Activated CD8-positive, alpha-beta memory T cell treated with anti-CD3 and anti-CD28 coated beads for 48 hours (primary cell): ENCODE measurements at places on chromosomes 2 and 18.

- no peak for DNase-seq
Measured at GRCh38 chr18:49944663-49945062, 131.3 kb upstream of the ACAA2 start.

GRCh38 chr2:42459296-42459695, 34.5 kb downstream of the KCNG3 start:
- no peak for DNase-seq

- no peak for DNase-seq
Measured at GRCh38 chr2:130819226-130819607, 17.5 kb upstream of the ARHGEF4 start.

GRCh38 chr18:52869349-52869923, 529.4 kb downstream of the DCC start:
- no peak for DNase-seq

GRCh38 chr18:55534996-55535395, 53.0 kb downstream of the TCF4 start:
- no peak for DNase-seq

DNA sequence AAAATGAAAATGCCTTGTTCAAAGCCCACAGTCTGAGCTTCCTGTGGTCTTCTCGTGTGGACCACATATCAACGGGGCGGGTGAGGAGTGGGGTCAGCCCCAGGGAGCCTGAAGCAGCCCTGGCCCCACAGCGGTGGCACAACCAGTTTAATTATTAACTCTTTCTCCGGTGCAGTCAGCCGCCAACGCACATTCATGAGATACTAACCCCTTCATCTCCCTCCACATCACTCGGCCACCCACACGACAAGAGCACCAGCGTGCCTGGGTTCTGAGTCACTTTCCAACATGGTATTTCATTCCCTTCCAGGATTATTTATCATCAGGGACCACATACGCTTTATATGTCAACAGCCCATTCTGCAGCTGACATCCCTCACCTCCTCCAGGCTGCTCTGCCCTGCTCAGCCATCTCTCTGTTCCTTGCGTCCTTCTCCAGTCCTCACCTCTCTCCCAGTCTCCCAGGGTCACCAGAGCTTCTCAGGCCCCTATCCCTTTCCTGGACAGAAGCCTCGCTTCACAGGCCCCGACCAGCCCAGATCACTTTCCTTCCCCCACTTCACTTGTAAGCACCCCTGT, 48.0 kb upstream of the ID2 start:
- DNase-seq, result no peak

DNA sequence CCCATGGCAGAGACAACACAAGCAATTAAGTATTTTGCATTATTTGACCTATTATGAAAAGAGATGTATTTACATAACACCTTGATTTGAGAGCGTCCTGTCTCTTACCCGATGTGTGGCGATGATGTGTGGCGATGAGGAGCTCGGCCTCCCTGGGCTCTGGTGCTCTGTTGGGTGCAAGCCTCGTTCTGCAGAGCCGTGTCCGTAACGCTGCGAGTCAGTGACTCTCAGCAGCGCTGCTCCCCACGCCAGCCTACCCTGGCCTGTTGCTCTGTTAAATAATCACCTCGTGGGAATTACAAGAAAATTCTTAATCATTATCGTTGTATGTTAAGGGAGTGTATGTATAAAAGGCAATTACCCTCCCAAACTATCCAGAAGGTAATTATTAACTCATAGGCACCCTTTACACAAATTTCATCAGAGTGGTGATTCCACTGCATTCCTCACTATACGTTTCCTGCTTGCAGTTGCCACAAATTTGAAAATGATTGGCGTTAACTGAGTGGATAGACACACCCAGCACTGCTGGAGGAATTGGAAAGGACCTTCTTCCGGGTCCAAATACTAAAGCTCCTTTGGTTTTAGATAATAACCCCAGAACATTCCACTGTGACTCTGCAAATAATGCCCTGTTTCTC, 52.0 kb upstream of the NFATC1 start:
- DNase-seq, result no peak

DNA sequence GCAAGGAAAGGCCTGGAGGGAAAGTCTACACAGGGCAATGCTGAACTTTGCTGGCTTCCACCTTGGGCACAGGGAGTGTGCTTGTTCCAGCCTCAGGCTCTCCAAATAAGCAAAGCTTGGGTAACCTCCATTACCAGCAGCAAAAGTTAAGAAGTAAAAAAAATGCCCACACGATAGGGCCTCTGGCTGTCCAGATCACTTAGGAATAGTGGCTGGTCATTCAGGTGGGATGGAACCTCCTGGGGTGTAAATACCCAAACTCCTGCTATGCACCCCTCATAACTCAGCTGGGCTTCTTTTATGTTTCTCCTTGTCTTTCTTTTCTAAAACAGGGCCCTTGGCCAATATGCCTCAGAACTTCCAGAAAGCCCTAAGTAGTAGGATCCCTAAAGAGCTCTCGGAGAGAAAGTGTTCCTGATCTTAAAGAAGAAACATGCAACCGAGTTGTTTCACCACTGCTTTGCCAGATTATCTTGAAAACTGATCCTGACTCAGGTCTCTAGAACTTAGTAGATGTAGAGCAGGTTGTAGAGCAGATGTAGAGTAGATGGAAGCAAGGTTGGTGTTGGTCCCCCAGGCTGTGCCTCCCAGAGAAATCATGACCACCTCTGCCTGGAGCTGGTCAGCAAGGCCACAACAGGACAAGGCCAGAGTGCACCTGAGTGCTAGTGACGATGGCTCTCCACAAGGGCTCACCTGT, 2.0 kb upstream of the OSR1 start:
- no peak for DNase-seq

GRCh38 chr2:238425505-238425978, 1.2 kb upstream of the ASB1 start:
- DNase-seq, result no peak

DNA sequence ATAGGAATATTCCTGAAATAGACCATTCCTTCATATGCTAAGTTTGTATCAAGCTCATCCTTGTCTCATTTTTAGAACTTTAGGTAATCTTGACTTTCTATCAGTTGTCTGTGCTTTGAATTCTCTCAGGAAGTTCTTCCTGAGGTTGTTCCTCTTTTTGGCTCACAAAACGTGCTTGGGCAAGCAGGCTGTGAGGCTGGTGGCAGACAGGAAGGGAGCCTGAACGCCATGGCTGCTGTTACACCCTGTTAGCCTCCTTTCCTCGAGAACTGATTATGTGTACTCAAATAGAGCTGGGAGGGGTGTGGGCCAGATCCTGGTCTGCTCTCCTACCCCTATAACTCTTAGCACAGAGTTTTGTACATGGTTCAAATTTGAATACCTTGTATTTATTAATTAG, 136.4 kb upstream of the CELF4 start:
- DNase-seq, result no peak
